Activated CD8-positive, alpha-beta memory T cell treated with anti-CD3 and anti-CD28 coated beads for 1 hour (primary cell): ENCODE measurements at places on chromosomes 7 and 10.

DNA sequence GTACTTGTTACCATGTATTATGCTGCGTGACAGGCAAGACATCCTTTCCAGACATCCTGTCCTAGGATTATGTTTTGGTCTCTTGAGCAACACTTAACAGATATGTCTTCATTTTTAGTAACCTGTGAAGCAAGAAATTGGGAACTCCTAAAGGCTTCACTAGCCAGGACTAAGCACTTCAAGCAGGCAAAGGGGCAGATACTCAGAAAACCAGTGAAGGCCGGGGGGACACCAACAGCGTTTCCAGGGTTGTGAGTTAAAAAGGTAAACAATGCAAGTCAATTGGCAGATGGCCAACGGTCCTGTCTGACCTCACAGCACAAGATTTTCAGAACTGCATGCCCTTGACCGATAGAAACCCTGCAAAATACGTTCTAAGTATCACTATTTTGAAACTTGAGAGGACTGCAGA, 77.6 kb upstream of the SFMBT2 start:
- no peak for DNase-seq

DNA sequence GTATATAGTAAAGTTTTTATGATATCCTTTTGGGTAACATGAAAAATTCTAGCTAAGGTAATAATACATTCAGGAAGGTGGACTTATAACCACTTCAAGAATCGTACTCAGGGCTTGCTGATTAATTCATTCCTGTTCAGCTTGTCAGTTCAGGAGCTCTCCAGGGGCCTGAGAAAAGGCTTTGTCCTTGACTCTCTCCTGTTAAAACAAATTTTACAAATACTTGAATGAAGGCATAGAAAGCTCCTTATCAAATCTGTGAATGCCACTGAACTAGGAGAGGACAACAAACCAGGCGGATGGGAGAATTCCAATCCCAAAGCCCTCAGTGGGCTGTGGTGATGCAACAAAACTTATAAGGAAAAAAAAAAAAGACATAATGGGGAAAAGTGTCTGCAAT, 354.5 kb upstream of the ZMIZ1 start:
- no peak for DNase-seq

GRCh38 chr7:142615508-142615907, 133.8 kb upstream of the PRSS1 start:
- DNase-seq, result no peak

- no peak for DNase-seq
These were observed 106.8 kb downstream of the NEURL1 start for GRCh38 chr10:103600325-103600724.

DNA sequence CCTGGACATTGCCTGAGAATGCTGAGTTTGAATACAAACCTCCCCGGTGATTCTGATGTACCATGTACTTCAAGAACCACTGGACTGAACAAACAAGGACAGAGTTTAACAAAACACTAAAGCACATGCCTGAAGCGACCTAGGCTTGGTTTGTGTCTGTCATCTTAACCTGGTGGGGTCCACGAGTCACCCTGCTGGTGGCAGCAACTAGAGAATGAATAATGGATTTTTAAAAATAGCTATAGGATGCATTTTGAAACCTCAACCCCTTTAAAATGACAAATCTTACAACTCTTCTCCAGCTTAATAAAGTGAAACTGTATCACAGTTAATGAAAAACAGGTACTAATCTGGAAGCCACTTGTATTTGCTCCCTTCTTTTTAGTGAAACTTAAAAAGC, 25.2 kb downstream of the CDHR3 start:
- DNase-seq, result no peak

DNA sequence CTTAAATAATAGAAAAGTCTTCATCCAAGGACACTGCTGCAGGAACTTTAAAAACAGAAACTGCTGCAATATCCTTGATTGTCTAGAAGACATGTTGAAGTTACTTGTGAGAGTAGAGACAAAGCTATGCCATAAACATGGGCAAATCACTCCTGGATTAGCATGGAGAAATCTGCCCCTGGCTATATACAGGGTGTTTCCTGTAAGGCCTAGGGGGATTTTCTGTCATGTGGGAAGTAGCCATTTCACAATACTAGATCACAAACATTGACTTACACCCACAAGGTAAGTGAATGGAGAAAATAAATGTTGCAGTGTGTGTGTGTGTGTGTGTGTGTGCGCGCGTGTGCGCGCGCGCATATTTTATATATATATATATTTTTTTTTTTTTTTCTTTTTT, 35.2 kb upstream of the PDK4 start:
- no peak for DNase-seq

DNA sequence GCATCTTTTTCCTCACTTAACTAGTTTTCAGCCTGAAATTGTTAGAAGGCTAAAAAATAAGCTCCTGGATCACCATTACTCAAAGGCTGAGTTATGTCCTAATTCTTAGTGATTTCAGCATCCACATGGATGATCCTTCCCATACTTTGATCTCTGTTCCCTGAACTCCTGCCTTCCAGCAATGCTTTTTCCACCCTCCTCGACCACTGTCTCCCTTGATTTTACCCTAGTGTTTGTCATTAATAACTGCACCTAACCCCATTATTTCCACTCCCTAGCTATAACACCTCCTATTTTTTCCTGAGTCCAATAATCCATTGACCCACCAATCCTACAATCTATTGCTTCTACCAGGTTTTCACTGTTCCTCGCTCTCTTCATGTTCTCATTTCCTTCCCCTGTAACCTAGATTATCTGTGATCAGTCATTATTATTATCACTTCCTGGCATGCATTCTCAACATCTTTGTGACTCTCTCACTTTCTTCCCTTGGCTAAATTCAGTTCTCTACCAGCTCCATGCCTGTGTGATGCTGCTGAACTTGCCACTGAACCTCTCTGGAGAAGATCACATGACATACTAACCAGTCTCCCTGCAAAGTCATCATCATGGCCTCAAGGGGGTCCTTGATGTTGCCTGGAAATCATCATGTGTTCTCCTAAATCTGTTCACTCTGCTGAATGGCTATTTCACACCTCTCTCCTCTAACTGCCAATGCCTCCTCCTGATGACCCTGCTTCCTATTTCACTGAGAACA, 6.5 kb upstream of the CALU start:
- no peak for DNase-seq
